Stimulated activated CD4-positive, alpha-beta T cell treated with anti-CD3 and anti-CD28 coated beads, Interleukin-1b, Interleukin-23, amount 100 ng/mL, for 1 hour (primary cell): ENCODE measurements at places on chromosomes 5 and 9.

GRCh38 chr9:104858846-104859245 is 69.1 kb downstream of the ABCA1 start:
- no peak for DNase-seq

DNA sequence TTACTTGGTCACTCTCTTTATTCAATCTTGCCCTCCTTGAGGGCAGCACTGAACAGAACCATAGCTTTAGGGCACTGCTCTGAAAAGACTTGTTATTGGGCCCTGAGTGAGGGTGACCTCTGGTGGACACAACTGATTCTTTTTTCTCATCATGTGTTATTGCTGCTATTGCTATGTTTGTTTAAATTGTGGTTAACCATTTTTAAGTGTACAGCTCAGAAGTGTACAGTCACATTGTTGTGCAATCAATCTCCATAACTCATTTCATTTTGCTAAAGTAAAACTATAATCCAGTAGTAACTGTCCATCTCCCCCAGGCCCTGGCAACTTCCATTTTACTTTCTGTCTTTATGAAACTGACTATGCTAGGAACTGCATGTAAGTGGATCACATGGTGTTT is 351.1 kb upstream of the RIOK2 start:
- no peak for DNase-seq

GRCh38 chr5:67693956-67694809 is 497.6 kb upstream of the CD180 start:
- DNase-seq = no peak

GRCh38 chr9:113228130-113228665 is 6.9 kb downstream of the SLC31A1 start:
- DNase-seq = no peak

DNA sequence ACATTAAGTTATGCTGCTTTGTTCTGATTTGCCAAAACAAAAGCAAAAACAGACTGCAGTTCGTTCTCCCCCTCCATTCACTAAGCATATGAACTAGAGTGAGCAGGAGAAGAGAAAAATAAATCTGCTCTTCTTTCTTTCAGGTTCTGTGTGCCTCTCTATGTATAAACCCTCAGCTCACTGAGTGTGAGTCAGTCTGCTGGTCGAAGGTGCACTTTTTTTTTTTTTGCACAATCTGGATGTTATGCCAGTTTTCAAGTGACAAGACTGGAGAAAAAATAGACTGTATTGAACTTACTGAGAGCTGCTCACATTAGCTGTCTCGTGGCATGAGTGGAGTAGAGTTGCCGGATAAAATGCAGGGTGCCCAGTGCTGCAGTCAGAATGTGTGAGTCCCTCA is 244.6 kb upstream of the ATP10B start:
- no peak for DNase-seq

GRCh38 chr5:113875096-113875495 is 361.6 kb downstream of the YTHDC2 start:
- no peak for DNase-seq

DNA sequence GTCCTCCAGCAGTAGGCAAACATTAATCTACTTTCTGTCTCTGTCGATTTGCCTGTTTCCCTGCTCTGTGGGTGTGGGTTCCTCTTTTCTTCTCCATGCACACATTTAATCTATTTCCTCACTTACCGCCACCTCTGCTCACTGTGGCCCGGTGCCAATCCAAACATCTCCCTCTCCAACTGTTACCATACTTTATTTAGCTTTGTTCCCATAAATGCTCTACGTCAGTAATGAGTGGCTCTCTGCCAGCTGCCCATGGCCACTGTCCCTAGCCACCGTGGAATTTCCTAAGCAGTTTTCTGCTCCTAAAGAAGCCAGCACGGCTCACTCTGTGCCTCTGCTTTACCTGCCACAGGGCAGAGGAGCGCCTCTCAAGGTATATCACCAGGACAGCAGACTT is 19.5 kb upstream of the GOLPH3 start:
- no peak for DNase-seq

GRCh38 chr5:2991884-2992283 is 240.4 kb upstream of the IRX2 start:
- DNase-seq = no peak

DNA sequence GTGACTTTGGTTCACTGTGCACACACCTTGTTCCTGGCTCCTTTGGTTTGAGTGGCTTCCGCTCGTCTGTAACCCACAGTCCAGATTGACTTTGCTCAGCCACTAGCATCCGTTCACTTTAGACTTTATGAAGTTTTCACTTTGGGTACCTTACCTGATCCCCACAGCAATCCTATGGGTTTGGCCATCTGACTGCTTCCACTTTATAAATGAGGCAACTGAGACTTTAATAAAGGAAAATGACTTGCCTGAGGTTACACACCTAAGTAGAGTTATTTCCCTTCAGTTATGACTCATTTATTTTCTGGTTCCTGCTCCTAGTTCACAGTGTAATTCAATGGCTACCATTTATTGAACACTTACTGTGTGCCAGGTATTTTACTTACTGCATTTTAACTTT is 94.2 kb upstream of the SAP30L start:
- DNase-seq = no peak

GRCh38 chr9:38289236-38289865 is 103.2 kb upstream of the ALDH1B1 start:
- DNase-seq = no peak

GRCh38 chr5:1831257-1831656 is 30.1 kb downstream of the NDUFS6 start:
- no peak for DNase-seq

DNA sequence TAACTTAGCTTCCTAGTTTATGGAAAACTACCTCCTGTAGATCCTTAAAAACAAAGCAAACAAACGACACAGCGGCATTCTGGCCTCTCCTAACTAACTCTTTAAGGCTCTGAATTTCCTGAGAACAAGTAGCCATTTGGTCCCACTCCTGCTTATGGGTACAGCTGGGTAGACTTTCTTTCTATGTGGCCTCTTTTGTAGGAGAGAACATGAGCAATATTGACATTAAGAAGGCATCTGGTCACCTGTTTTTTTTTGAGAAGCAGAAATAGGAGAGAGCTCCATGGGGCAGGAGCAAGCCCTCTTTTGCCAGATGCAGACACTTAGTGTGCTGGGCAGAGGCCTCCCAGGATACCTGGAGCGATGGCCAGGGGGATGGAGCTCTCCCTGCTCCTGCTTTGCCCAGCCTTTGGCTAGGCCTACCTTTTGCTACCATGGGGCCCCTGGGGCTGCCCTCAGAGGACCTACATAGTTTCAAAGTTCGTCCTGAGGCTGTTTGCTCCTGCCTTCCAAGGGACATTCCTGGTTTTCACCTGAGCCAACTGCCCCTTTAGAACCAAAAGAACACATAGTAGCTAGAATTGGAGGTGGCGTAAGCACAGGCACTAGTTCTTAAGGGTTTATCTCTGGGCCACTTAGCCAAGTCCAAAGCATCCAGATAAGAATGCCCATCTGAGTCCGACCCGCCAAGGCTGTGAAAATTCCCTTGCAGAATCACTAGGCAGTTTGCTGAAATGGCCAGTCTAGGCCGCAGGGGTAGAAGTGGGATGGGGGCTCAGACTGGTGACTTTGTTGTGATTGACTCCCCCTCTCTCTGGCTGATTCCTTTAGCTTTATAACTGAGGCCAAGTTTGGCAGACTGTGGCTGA is 2.4 kb upstream of the STC2 start:
- no peak for DNase-seq

DNA sequence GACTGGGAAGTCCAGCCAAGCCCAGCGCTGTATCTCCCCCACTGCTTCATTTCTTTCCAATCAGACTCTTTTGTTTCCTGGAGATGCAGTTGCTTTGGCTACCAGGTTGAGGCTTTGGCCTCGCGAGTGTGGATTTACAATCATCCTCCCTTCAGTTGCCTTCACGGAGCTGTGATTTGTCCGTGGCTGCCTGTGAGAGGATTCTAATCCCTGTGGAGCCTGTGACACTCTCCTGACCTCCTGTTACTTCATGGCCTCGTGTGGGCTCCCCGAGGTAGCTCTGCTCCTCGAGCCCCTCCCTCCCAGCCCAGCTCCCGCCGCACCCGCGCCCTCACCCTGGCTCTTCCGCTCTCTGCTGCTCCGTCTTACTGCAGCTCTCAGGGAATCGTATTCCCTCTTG is 107.2 kb upstream of the STC2 start:
- no peak for DNase-seq
